ENCODE measurements at places on chromosomes 2 and 18.

DNA sequence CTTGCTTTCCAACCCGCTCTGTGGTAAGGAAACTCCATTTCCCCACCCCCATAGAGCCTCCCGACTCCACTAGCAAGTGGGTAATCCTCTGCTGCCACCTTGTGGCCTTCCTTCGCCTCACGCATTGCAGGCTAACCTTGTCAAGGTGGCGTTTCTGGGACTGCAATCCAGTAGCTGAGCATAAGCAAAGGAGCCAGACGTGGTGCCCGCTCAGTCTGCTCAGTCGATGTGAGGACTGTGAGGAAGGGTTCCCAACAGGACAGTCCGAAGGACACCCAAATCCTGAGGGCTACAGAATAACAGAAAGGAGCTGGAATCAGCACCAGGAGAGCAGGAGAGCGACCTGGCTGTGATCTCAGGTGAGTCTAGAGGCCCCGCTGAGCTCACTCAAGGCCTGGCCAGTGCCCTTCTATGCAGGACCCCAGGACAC lies 144.2 kb downstream of the SUCLG1 start:
- DNase-seq: peak; percentile 78

- no peak for DNase-seq
Observed at GRCh38 chr2:233400961-233401360, 46.7 kb downstream of the DGKD start.

- DNase-seq: no peak
Observed at GRCh38 chr2:145690183-145690778, 1170.4 kb upstream of the ZEB2 start.

DNA sequence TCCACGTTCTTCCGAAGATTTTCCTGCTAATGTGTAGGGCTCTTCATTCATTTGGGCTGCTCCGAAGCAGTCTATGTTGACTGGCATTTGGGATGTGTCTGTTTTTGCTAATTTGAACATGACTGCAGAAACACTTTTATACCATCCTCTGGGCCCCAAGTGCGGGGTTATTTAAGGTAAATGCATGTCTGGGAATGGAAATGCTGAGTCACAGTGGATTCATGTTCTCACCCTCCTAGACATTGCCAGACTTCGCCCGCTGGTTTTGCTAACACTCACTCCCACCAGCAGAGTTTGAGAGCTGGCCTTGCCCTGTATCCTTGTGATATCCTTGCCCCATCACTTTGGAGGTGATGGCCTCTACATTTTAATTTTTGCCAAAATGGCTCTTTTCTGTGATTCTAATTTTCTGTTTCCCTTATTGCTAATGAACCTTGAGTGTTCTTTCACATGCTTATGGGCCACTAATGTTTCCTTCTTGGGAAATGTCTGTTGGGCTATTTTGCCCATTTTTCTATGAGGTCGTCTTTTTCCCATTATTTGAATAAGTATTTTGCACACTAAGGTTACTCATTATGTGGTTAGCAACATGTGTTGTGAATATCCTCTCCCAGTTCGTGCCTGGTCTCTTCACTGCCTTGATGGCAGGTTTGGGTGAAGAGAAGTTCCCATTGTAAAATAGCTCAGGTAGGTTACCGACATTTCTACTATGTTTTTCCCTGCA lies 204.1 kb downstream of the GLI2 start:
- DNase-seq: no peak

GRCh38 chr2:70305531-70305930 lies 3.7 kb upstream of the FAM136A start:
- no peak for DNase-seq

- DNase-seq: no peak
Observed at GRCh38 chr2:102181919-102182635, 4.7 kb upstream of the IL1RL2 start.

- no peak for DNase-seq
Observed at GRCh38 chr2:185245216-185245615, 493.4 kb upstream of the FSIP2 start.

DNA sequence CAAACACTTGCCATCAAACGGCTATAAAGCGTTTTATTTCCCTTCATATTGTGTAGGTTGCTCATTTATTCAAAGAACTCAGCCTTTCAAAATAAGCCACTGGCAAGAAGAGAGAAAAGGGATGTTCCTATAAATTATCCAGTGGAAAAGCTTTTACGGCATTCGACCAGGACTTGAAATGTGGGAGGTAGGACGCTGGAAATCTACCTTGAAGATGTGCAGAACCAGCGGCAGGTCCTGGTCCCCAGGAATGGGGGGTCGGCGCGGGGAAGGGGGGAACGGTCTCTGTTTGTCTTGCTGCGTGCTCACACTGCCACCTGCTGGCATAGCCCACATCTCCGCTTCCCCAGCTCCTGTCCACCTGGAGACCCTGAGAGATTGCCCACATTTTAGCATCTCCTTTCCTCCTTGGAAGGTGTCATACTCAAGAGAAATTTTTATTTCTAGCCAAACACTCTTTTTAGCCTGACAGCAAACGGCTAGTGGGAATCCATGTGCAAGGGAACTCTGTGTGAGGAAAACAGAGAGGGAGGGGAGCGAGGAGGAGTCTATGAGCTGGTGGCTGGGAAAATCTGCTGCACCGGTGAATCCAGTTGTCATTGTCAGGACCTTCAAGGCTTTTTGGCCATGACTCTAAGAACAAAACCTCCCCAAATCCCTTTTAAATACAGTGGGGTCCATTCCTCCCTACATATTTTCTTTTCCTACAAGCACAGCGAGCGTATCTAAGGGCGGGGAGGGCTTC lies 349.0 kb upstream of the PKDCC start:
- no peak for DNase-seq

DNA sequence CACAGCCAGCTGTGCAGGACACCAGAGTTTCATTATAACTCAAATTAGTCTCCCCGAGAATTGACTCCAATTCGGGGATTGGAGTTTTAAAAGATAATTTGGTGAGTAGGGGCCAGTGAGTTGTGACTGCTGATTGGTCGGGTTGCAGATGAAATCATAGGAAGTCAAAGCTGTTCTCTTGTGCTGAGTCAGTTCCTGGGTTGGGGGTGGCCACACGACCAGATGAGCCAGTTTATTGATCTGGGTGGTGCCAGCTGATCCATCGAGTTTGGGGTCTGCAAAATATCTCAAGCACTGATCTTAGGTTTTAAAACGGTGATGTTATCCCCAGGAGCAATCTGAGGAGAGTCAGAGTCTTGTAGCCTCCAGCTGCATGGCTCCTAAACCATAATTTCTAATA lies 82.7 kb upstream of the SLC66A3 start:
- DNase-seq: no peak

- DNase-seq: no peak
Observed at GRCh38 chr18:12599543-12599942, 58.4 kb downstream of the SPIRE1 start.

DNA sequence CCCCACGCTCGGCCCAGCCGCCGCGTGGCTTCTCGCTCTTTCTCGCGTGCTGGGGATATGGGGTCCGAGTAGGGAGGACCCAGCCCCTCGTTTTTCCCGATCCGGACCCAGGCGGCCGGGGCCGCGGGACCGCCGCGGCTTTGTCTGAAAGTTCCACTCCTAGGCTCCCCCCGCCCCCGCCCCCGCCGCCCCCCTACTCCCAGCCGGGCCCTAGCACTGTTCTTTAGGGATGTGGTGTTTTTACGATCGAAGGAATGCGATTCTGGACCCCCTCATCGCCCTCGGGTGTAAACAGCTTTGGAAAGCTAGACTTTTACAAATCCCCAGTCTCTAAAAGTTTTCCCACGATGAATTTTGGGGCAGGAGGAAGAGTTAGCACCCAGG lies 819 bp downstream of the TGIF1 start:
- no peak for DNase-seq

DNA sequence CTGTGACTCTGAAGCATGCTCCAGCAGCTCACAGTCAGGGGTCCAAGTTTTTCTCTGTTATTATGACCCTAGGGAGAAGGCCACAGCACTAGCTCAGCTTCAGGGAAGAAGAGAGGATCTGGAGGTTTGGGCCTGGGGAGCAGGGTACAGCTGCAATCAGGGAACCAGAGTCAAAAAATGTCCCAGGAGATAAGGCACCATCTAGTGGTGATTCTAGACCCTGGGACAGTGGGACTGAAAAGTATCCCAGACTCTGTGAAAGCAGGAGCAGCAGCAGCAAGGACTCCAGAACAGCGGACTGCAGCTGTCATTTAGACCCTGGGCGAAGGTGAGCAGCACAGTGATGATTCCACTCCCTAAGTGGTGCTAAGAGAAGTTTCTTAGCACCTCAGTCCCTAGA lies 278.4 kb upstream of the DDX18 start:
- DNase-seq: no peak

- no peak for DNase-seq
Observed at GRCh38 chr2:134284119-134284670, 30.3 kb downstream of the MGAT5 start.

- DNase-seq: no peak
Observed at GRCh38 chr18:49082714-49083688, 132.2 kb upstream of the SMAD7 start.

DNA sequence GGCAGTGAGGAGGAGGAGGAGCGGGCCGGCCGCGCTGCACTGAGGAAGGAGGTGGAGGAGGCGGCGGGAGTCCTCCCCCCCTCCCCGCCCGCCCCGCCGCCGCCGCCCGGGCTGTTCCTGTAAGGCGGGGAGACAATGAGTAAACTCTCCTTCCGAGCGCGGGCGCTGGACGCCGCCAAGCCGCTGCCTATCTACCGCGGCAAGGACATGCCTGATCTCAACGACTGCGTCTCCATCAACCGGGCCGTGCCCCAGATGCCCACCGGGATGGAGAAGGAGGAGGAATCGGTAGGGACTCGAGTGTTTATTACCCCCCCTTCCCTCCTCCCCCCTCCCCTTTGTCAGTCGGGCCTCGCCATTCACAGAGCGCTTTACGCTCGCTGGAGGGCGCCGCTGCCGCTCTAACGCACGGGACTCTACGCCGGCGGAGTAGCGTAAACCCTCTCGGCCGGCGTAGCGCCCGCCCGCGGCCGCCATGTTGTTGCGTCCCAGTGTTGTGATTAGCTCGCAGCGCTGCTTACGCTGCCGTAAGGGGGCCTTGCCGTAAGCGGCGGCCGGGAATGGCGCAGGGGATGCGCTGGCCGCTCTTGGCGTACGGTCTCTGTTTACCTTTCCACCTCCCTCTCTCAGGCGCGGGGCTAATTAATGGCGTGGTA lies 460 bp downstream of the EPC2 start:
- DNase-seq: peak; percentile 94

DNA sequence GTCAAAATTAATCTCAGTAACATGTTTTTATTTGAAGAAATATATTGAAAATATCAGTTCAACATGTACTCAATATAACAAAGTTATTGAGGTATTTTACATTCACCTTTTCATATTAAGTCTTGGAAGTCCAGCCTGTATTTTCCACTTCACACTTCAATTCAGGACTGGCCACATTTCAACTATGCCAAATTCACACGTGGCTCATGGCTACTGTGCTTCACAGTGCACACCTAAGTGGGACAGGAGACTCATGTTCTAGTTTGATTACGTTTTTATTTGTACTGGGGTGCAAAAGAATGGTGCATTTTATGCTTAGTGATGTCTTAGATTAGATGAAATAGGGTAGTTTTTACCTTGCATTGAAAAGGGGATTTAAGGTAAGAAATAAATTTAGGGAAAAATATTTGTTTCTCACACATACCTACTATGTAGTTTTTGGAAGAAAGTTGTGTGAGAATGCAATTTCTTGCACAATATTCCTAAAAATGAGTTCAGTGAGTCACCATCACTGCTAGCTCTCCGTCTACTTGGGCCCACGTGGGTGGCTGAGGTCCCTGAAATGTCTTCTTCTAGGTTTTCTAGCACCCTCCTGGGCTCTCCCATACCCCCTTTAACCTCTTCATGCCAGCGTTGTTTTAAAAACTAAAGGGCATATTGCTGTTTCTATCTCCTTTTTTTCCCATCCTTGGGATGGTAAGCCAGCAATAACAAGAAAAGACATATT lies 87.0 kb downstream of the ST6GAL2 start:
- DNase-seq: no peak

- no peak for DNase-seq
Observed at GRCh38 chr2:231394211-231395141, 1.0 kb upstream of the B3GNT7 start.

GRCh38 chr18:48790226-48790863 lies 160.4 kb downstream of the SMAD7 start:
- DNase-seq: peak; percentile 53

DNA sequence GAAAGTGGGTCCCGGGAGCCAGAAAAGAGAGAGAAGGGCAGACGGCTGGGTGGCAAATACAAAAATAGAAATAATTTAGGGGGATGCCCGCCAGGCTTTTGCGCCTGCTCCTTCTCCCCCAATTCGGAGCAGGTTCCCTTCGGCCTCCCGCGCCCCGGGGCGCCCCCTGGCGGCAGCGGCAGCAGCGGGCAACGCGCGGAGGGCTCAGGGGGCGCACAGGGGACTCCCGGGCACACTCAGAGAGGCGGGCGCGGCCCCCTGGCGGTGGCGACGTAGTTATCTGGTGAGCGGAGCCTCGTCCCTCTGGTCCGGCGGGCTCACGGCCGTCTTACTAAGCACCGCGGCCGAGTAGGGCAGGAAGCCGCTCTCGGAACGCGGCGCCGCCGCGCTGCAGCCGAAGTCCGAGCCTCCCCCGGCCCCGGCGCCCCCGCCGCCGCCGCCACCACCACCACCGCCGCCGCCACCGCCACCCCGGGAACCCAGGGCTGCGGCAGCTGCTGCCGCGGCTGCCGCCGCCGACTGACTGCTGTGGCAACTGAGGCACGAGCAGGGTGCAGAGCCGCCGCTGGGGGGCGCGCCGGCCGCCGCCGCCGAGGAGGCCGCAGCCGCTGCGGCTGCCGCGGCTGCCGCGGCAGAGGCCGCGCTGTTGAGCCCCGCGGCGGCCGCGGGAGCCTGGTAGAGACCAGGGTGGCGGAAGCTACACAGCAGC lies 3.8 kb downstream of the EVX2 start:
- DNase-seq: no peak

DNA sequence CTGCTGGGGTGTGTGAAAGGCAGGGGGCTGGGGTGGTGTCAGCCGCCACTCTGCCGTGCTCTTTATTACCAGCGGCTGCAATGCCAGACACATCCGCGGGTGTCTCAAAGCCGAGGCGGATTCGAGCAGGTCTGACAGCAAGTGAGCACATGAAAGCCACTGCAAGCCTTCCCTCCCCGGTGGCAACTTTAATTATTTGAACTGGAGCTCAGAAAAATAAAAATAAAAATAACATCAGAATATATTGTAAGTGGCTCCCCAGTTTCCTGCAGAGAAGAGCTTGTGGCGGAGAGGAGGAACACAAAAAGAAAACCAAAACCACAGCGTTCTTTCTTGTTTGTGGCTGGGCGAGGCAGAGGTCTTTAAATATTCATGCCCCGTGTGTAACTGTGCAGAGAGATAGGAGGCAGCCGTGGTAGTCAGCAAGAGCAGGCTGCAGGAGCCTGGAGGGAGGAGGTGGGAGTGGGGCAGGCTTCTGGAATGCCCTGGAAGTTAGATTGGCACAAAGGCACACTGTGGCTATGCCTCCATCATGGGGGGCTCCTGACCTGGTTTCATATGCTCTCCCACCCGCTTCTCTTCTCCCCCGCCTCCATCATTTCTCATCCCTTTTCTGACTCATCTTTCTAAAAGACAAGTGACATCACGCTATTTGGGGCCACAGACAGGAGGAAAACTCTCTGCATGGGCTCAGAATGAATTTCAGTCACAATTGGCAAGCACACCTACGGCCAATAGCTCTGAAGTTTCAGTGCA lies 199.8 kb downstream of the CLIP4 start:
- peak; percentile 64 for DNase-seq

All from inflammatory macrophage (primary cell).